ENCODE measurements at places on chromosomes 4 and X.
A peak's percentile ranks its signal among the peaks of the same experiment; 100 is the strongest.

DNA sequence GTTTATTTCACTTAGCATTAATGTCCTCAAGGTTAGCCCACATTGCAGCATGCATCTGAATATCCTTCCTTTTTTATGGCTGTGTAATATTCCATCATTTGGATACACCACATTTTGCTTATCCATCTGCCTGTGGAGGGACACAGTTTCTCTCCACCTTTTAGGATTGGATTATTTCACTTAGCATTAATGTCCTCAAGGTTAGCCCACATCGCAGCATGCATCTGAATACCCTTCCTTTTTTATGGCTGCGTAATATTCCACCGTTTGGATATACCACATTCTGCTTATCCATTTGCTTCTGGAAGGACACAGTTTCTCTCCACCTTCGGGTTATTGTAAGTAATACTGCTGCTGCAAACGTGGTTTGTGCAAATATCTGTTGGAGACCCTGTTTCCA is 110.0 kb downstream of the DHRSX start:
- no peak for DNase-seq

- no peak for DNase-seq
Observed at GRCh38 chrX:316351-317325, 2.0 kb downstream of the GTPBP6 start.

- DNase-seq = peak; percentile 1
Observed at GRCh38 chrX:72169008-72169728, 12.4 kb upstream of the PIN4 start.

- DNase-seq = no peak
Observed at GRCh38 chr4:792626-793092, 33.3 kb downstream of the CPLX1 start.

- no peak for DNase-seq
Observed at GRCh38 chrX:73977542-73978169, 326.3 kb upstream of the ZCCHC13 start.

DNA sequence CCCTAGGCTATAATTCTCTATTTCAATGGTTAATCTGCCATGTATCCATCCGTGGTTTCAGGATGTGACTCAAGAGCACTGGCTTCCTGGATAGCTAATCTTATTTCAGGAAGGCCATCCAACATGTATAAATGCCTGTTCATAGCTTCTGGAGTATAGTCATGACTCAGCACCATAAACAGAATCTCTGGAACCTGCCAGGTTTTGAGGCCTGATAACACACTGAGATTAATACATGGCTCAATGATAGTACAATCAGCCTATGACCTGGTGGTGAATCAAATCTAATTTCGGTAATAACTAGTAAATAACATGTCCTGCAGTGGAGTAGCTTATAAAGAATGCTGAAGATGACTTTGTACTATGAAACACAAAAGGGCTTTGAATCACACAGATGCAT is 5.7 kb upstream of the IL13RA2 start:
- no peak for DNase-seq

All from activated T-cell treated with anti-CD3 and anti-CD28 coated beads for 4 hours (primary cell).